Activated T-cell treated with anti-CD3 and anti-CD28 coated beads, Interleukin-2, amount 50 U/mL, for 24 hours (primary cell): ENCODE measurements at places on chromosomes 16 and 17.
A peak's percentile ranks its signal among the peaks of the same experiment; 100 is the strongest.

GRCh38 chr16:67470359-67470758, 10.6 kb downstream of the ATP6V0D1 start:
- DNase-seq: no peak

DNA sequence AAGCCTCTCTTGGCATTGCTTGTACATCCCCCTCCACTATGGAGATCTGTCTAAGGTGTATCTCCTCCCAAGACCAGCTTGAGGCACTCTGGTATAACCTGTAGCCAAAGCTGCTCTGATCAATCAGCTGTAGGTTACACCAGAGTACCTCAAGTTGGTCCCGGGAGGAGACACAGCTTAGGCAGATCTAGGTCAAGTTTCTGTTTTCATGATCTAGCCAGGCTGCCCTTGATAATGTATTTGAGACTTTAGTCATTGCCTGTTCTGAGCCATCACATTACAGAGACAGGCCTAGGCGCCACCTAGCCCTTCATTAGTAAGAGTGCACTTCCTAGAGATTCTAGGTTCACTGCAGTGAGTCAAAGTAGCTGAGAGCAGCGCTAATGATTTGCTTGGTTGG, 31.4 kb downstream of the ASGR1 start:
- DNase-seq: no peak

DNA sequence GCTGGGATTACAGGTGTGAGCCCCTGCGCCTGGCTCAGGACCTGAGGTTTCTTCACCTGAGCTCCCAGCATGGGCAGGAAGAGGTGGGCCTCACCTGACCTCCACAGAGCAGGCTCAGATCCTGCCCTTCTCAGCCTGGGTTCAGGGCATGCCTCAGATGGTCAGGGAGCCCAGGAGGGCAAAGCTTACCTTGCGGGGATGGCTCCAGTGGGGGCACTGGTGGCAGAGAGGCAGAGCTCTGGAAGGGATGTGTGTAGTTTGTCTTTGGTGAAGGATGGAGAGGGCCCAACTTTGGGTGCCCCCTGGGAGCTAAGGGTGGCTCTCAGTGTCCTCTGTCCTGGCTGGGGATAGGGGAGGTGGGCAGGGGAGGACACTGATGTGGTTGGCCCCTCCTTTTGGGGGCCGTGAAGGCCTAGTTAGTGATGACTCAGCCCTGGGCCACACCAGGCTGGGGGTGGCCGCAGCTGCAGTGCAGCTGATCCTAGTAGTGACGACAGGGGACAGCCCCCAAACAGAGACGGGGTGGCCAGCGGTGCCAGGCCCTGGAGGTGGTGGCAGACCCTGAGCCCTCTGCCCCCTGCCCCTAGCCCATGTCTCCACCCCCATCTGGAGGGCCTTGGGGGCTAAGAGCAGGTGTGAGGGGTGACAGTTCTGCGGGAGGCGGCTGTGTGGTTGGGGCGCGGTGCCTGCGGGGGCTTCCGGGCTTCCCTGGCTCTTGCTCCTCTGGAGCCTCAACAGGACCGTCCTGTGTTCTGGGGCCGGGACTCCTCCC, 5.8 kb downstream of the NHERF2 start:
- no peak for DNase-seq

DNA sequence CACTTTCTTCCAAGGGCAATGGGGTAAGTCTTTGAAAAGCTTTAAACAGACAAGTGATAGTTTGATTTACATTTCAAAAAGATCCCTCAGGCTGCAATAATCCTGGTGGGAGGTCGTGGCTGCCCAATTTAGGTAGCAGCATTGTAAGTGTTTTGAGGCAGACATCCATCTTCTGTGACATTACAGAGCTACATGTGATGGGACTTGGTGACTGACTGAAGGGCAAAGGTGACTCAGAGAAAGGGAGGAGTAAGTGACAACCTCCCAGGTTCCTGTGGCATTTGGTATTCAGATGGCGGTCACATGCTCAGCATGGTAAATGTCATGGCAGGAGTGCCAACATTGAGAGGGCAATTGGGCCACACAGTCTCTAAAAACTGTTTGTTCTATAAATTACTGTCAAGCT, 26.5 kb downstream of the STAT3 start:
- DNase-seq: peak; percentile 44

GRCh38 chr16:11285842-11286241, 4.7 kb upstream of the PRM1 start:
- DNase-seq: no peak

DNA sequence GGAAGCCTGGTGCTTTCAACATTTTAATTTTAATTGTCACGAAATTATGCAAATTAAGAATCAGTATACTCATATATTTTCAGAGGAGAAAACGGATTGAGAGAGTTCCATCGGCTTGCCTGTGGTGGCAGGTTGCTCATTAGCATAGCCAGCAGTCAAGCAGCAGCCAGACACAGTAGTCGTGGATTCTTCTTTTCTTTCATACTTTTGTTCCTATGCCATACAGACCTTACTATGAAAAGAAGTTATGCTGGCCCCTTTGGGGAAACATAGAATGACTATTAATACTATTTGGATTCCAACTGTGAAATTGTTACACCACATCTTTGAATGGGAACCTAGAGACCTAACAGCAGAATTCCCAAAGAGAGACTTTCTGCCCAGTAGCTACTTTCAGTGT, 617.7 kb upstream of the CA10 start:
- DNase-seq: no peak

DNA sequence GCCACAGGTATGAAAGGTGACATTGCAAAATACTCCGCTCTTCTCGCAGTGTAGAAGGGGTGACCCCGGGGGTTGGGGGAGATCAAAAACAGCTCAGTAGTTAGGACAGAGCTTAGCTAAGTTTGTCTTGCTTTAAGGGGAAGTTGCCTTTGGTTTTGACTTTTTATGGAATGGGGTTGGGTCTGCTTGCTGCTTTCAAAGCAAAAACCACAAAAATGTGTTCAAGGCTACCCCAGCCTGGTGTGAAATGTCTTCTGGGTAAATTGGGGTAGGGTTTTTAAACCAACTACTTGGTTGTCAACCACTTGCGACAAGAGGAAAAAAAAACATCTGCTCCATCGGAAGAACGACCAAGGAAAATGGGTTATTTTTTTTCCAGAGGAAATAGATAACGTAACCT, 6.2 kb downstream of the FUS start:
- no peak for DNase-seq

- no peak for DNase-seq
Observed at GRCh38 chr16:54512467-54512995, 225.9 kb upstream of the IRX3 start.

DNA sequence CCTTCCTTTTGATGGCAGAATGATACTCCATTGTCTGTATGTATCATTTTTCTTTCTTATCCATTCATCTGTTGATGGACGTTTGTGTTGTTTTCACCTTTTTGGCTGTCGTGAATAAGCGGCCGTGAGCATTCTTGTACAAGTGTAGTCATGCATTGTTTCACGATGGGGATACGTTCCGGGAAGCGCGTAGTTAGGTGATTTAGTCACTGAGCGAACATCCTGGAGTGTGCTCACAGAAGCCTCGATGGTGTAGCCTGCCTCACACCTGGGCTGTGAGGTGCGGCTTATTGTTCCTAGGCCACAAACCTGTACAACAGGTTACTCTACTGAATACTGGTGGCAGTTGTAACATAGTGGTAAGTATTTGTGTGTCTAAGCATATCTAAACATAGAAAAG, 136.5 kb downstream of the CMIP start:
- DNase-seq: no peak

DNA sequence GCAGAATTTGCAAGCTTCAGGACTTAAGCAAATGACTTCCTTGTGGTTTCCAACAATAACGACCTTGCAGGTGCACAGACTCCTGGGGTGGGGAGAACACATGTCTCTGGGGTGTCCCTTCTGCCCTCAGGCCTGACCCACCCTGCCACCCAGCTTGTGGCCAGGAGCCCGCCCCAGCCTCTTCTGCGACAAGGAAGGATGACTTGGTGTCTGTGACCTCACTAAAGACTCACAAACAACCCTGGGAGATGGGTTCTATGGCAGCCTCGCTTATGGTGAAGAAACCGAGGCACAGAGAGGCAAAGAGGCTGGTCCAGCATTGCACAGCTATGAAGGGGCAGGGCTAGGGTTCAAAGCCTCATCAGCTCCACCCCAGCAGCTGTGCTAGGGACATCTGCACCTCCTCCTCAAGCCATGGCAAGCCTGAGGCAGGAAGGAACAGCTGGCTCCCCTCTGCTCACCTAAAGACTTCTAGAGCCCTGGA, 2.6 kb downstream of the ATP2A3 start:
- DNase-seq: peak; percentile 48

GRCh38 chr17:50426472-50426782, 409 bp downstream of the ACSF2 start:
- DNase-seq: no peak

DNA sequence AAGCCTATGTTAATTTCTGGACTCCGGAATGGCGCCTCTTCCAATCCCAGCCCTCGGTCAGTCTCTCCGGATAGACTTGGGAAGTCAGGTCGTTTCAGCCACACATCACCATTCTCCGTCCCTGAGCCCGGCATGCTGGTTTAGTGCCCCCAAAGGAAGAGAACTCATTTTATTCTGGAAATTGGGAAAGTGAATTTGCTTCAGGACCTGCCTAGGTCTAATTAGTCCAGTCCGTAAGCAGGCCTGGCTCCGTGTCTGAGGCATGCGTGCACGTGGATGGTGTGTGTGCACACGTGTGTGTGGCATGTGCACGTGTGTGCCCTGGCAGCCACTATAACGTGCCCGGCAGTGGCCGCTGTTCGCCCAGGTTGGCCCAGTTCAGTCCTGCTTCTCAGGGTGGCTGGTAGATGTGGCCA, 77.4 kb downstream of the RPA1 start:
- DNase-seq: no peak

GRCh38 chr17:80457236-80457856, 19.1 kb downstream of the NPTX1 start:
- no peak for DNase-seq

- no peak for DNase-seq
Observed at GRCh38 chr16:63323722-63324705, 1287.8 kb upstream of the CDH8 start.

GRCh38 chr16:58471209-58471975, 28.6 kb upstream of the NDRG4 start:
- DNase-seq: no peak

DNA sequence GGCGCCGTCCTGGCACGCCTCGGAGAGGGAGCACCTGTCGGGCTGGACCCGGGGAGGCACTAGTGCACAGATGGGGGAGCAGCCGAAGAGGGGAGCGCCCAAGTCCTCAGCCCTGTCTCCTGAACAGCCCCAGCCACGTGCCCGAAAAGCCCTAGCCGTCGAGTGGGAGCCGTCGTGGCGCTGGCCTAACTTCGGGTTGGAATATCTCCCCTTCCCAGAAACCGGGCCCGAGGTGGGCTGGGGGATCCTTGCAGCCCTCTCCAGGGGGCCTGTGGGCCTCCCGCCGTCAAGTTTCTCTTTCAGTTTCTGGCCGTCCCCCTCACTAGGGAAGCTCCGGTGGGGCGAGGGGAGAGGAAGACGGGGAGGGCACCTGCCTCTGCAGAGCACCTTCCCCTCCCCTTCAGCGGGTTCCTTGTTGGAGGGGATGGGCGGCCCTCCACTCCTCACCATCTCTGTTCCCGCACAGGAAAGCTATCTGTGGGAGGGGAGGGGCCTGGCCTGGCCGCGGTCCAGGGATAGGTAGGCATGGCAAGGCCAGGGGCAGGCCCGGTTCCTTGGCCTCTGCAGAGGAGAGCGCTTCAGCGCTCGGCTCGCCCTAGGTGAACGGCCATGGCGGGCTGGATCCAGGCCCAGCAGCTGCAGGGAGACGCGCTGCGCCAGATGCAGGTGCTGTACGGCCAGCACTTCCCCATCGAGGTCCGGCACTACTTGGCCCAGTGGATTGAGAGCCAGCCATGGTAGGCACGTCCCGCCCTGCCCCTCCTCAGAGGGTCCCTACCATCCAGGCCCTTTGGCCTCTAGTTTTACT, 709 bp downstream of the STAT5A start:
- DNase-seq: peak; percentile 81

GRCh38 chr16:85202631-85203461, 90.6 kb upstream of the CIBAR2 start:
- DNase-seq: no peak

DNA sequence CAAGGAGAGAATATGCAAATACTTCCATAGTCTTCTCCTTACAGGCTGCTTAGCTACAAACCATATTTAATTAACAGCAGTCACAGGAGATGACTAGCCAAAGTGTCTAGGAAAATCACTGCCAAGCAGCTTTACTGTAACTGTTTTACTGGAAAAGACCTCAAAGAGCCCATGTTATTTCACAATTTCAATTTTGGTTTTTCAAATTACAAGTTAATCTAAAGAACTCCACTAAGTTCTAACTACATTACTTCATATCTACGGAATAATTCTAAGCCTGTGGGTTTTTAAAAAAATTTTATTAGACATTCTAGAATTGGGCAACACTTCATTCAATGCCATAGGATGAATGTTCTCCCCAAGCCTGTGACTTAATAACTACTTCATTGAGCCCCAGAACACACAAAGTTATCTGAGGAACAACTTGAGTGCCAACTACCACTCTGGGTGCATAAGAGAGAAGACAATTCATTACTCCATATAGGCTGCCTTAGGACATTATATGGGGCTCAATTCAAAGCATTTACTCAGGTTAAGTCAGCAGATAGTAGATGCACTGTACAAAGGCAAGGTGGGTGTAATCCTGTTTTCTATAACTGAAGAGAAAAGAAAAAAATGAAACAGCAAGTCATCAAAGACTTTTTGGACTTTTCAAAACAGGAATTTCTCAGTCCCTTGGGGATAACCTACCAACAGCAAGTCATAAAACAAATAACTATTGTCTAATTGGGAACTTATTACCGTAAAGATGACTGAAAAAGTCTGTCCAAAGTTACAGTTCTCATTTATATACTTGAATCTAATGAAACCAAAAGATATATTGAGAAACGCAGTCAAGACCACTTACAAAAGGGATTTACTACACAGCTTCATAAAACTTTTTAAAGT, 33.0 kb downstream of the STAT3 start:
- no peak for DNase-seq

- DNase-seq: no peak
Observed at GRCh38 chr17:50908860-50909764, 43.0 kb upstream of the TOB1 start.

- no peak for DNase-seq
Observed at GRCh38 chr17:39196241-39196807, 1.1 kb downstream of the CACNB1 start.

DNA sequence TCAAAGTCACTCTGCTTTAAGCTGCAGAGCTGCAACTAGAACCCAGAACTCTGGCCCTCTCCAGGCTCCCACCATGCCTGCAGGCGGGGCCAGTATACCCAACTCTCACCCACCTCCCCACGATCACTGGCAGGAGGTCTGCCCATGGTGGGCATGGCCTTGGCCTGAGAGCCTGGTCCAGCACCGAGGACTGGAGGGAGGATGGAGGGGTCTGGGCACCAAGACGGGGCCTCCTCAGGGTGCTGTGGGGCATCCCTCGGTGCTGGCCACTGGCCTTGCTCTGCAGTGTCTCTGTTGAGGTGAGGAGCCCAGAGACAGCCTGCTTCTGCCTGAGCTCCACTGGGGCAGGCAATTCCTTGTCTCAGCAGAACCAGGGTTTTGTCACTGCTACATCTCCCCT, 1.5 kb upstream of the KRT16 start:
- no peak for DNase-seq

DNA sequence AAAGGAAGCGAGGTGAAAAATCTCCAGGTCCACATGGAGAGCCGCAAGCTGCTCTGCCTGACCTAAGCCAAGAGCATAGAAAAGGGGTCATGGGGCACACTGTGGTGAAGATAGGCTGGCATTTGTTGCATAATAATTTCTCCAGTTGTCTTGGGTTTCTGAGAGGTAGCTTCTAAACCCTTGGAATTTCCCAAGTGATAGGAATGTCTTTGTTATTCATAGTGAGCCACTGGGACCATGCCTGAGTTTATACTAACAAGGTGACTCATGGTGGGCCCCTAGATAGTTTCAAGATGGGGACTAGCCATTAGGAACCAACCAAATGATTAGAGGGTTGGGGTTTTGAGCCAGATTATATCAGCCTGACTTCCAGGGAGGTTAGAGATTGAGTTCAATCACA, 25.6 kb downstream of the SOST start:
- DNase-seq: no peak
